Natural killer cell (primary cell): ENCODE measurements at places on chromosomes 7 and 10.

DNA sequence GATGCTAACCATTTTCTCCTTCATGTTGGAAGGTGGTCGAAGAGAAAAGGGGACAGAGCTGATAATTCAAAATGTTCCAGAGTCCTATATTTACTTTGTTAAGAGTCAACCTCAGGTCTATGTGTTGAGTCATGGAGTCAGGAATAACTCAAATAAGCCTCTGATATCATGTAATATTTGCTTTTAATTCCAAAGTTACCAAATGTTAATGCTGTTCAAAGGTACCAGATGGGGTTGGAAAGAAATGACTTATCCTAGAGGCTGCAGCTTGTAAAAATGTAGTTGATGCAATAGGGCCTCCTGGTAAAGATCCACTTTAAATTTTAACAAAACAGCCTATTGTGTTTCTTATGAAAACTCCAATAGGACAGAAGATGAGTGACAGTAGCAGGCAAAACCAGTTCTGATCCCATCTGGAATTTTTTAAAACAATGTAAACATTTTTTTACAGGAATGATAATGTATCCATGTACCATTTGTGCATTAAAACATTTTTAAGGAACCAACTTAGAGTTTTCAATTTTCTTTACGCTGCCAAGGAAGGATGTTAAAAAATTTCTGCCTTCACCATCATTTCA lies 218.2 kb downstream of the ANK3 start:
- no peak for DNase-seq
- no peaks in the 10 kb centered on the region for H3K27me3 ChIP-seq
- no peak overlapping the region for H3K4me3 ChIP-seq
- H3K36me3 ChIP-seq = peaks cover 2% of the 10 kb centered on the region
- H3K27ac ChIP-seq = no peak overlapping the region

DNA sequence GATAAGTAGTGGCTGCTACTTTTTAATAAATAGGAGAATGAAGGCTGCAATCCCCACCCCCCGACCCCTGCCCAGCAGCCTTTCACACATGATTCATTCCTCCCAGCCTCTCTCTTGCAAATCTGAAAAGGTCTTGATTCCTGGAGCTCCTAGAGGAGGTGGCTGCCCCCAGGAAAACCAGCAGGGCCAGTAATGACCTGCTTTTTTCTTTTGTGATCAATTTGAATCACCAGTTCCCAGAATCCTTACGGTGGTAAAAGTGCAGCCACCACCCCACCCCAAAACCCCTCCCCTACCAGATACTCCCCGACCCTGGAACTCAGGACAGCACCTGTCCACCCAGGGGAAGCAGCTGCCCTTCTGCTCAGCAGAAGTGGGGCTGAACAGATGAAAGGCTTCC lies 108.9 kb downstream of the C10orf105 start:
- no peaks in the 10 kb centered on the region for H3K27me3 ChIP-seq
- H3K27ac ChIP-seq = no peak overlapping the region
- no peak overlapping the region for H3K4me3 ChIP-seq
- no peak for DNase-seq
- H3K4me1 ChIP-seq = no peaks in the 10 kb centered on the region

DNA sequence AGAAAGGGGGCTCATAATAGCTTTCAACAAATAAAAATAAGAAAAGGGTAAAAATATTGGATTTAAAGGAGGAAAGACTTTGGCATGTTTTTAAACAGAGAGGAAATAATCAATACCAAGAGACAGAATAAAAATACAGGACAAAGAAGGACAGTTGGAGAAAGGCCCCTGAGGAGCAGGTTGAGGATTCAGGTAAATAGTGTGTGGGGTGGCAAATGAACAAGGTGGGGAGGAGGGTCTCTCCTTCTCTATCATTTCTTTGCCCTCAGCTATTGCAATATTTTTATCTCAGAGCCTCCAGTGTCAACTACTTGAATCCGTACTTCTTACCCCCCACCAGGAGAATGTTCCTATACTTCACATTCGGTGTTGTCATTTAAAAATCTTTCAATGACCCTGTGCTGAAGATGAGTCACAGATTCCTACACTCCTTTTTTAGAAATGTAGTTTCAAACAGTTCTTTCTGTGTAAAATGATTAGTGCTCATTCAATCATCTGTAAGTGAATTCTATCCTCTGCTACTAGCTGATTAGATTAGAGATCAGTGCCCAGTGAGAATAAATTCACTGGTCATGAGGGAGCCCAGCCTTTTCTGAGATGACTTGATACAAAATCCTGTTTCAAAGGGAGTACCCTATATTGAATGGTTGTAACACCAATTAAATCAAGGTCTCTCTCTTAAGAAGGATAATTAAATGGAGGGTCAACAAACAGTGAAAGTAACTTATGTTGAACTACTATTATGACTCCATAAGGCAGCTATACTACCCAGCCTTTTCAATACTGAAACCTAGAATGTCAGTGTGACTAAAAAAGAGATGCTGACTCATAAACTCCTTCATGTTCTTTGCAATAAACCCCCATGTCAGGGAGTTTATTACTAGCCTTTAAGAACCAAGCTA lies 50.4 kb upstream of the WNT16 start:
- no peaks in the 10 kb centered on the region for H3K36me3 ChIP-seq
- H3K27ac ChIP-seq = no peak overlapping the region
- H3K4me3 ChIP-seq = no peak overlapping the region

- H3K27me3 ChIP-seq = no peaks in the 10 kb centered on the region
- H3K4me1 ChIP-seq = peaks cover 9% of the 10 kb centered on the region
- DNase-seq = peak; percentile 50
- no peak overlapping the region for H3K4me3 ChIP-seq
- no peaks in the 10 kb centered on the region for H3K36me3 ChIP-seq
These were observed 335.3 kb upstream of the KLF6 start for GRCh38 chr10:4120096-4120853.

DNA sequence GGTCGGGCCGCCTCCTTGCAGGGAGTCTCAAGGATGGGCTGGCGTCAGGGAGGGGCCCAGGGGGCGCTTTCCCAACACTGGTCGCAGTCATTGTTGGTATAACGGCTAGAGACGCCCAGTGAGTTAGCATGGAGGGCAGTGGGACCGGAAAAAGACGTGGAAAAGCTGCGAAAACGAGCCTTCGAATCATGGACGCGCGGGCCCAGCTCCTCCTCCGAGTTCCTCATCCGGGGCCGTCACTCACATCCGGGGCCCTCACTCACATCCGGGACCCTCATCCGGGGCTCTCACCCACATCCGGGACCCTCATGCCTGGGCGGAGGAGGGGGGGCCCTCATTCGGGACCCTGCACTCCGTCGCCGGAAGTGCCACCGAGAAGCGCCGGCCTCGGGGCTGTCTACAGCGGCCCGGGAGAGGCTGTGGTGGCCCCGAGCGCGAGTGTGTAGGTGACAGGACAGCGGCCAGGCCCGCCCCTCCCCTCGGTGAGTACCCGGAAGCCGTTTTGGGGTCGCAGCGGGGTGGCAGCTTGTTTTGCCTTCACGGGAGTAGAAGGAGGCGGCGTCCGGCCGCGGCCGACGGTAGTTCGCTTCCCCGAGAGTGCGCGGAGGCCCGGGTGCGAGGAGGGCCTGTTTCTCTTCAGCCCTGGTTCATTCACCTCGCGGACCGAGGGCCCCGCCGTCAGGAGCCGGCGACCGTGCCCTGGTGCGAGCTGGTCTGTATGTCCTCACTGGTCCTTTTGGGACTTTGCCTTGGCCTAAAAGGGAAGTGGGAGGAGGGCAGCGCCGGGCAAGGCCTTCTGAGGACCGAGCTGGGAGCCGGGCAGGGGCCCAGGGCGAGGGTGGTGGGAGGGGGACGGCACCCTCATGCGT lies at the start of gene ZNF655:
Gene ZNF655, plus strand, starts transcription at position 337 of the 869 bp plus-strand sequence. CDS start 1,918 bp downstream, outside the sequence.
- DNase-seq = peak; percentile 95
- peaks cover 36% of the 10 kb centered on the region for H3K36me3 ChIP-seq
- H3K4me3 ChIP-seq = peak within 1 kb of the TSS; percentile 98
- H3K4me1 ChIP-seq = peaks cover 32% of the 10 kb centered on the region

DNA sequence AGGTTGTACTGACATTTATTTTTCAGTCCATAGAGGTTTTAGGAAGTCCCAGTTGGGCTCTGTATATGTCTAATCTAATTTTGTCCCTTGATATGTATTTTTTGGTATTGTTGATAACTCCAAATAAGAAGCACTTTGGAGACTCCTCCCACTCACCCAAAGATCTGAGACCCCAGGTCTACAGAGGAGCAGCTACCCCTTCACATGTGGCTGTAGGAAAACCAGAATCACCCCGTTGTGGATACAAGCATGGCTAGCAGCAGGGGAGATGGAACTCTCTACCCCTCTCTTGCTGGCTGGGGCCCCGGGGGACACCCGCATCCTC lies 9.4 kb downstream of the HHEX start:
- H3K4me3 ChIP-seq = peak overlapping the region; percentile 43
- no peak overlapping the region for H3K27ac ChIP-seq

DNA sequence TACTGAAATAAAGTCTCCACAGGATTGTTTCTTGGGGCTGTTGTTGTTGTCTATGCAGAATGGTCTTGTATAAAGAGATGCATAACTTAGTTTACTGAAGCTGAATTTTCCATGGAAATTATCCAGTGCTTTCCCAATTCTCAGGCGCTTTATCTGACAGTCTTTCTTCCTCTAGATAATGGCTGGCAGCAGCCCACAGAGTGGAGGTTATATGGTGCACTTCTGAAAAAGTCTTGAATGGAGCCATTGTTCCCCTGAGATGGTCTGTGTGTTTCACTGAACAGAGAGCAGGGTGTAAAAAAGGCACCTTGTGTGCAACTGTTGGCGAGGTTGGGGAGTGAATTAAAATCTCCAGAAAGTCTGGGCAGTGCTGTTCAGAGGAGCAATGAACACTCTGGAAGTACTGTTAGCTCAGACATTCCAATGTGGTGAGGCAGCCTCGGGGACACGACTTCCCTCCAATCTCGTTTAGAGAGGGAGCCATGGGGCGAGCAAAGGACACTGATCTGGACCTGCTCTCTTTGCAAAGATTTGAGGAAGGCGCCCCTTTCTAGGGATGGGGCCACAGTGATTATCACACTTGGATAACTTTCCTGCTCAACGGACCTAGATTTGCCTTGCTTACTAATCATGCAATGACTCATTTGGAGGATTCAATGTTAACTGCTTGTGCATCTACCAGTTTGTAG lies 2.0 kb upstream of the PLCE1 start:
- H3K27me3 ChIP-seq = peaks cover 22% of the 10 kb centered on the region
- H3K27ac ChIP-seq = no peak overlapping the region
- no peak for DNase-seq
- no peaks in the 10 kb centered on the region for H3K4me1 ChIP-seq
- no peaks in the 10 kb centered on the region for H3K36me3 ChIP-seq
- H3K4me3 ChIP-seq = no peak overlapping the region

DNA sequence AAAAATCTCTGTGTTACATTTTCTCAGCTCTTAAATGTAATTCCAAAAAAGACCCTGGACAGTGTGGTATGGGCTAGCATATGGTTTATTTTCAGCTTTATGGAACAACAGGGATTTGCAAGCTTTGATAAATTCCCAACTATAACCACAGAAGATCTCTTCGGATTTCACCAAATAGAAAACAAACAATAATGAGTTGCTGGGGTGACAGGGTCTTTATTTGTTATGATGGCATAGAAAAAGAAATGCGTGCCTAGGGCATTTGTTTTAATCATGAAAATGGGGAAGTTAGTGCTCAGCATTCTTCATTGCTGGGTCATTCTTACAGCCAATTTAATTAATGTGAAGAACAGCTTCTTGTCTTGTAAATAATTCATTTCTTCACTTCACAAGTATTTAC lies 139.0 kb downstream of the LRRN3 start:
- no peak overlapping the region for H3K27ac ChIP-seq
- no peaks in the 10 kb centered on the region for H3K4me1 ChIP-seq
- no peak for DNase-seq
- H3K27me3 ChIP-seq = no peaks in the 10 kb centered on the region
- no peaks in the 10 kb centered on the region for H3K36me3 ChIP-seq

GRCh38 chr7:140686921-140687320 lies 9.6 kb upstream of the NDUFB2 start:
- no peaks in the 10 kb centered on the region for H3K4me1 ChIP-seq
- no peak for DNase-seq
- H3K27me3 ChIP-seq = no peaks in the 10 kb centered on the region
- no peak overlapping the region for H3K27ac ChIP-seq
- peaks cover 20% of the 10 kb centered on the region for H3K36me3 ChIP-seq
- H3K4me3 ChIP-seq = no peak overlapping the region

DNA sequence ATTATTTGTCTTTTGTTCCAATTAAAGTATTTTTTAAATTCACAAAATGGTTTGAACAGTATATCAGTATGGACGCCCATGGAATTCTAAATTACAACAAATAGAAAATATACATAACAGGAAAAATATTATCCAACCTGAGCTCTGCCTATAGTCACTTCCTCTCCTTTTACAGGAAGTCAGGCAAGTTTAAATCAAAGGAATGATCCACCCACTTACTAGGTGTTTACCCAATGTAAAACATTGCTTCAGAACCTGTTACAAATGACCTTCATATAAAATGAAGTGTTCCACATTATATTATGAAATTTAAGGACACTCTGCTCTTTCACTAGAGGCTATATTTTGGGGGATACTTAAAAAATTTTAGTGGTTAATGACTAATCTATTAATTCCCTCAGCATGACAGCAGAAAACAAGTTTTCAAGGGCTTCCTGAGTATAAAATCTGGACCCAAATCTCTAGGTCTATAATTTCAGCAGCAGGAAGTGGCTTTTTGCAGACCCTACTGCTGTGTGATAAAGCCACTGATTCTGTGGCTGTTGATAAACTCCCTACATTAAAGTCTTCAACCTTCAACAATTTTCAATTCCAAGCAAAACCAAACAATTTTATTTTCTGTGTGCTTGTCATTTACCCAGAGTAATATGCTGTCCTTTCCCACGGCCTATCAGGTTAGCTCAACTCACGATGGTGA lies 722.6 kb downstream of the GATA3 start:
- H3K27me3 ChIP-seq = no peaks in the 10 kb centered on the region
- no peak overlapping the region for H3K4me3 ChIP-seq
- peaks cover 4% of the 10 kb centered on the region for H3K4me1 ChIP-seq
- no peak for DNase-seq
- H3K27ac ChIP-seq = no peak overlapping the region

- no peaks in the 10 kb centered on the region for H3K4me1 ChIP-seq
- H3K4me3 ChIP-seq = no peak overlapping the region
- H3K27ac ChIP-seq = no peak overlapping the region
- no peak for DNase-seq
- no peaks in the 10 kb centered on the region for H3K27me3 ChIP-seq
These were observed 152.4 kb downstream of the KIF20B start for GRCh38 chr10:89853781-89854191.

- H3K27me3 ChIP-seq = no peaks in the 10 kb centered on the region
- H3K4me1 ChIP-seq = no peaks in the 10 kb centered on the region
- no peaks in the 10 kb centered on the region for H3K36me3 ChIP-seq
- no peak overlapping the region for H3K4me3 ChIP-seq
- peak; percentile 60 for DNase-seq
These were observed 98.9 kb downstream of the NEURL1 start for GRCh38 chr10:103592186-103593021.

GRCh38 chr7:80413383-80413945 lies 98.4 kb downstream of the GNAT3 start:
- H3K36me3 ChIP-seq = no peaks in the 10 kb centered on the region
- no peak overlapping the region for H3K4me3 ChIP-seq
- no peak for DNase-seq
- no peaks in the 10 kb centered on the region for H3K4me1 ChIP-seq

GRCh38 chr7:19915596-19915995 lies 142.2 kb upstream of the TMEM196 start:
- H3K36me3 ChIP-seq = no peaks in the 10 kb centered on the region
- H3K4me1 ChIP-seq = no peaks in the 10 kb centered on the region
- H3K27ac ChIP-seq = no peak overlapping the region
- H3K4me3 ChIP-seq = no peak overlapping the region
- no peak for DNase-seq

GRCh38 chr7:573933-574381 lies 54.3 kb upstream of the PDGFA start:
- no peaks in the 10 kb centered on the region for H3K27me3 ChIP-seq
- H3K4me1 ChIP-seq = no peaks in the 10 kb centered on the region
- no peaks in the 10 kb centered on the region for H3K36me3 ChIP-seq
- H3K27ac ChIP-seq = no peak overlapping the region
